Ovary (tissue), 10 donors: ENCODE measurements at places on chromosomes 3 and 15.

GRCh38 chr15:89335298-89336041 is 846 bp upstream of the POLG start:
- DNase-seq, result no peak

DNA sequence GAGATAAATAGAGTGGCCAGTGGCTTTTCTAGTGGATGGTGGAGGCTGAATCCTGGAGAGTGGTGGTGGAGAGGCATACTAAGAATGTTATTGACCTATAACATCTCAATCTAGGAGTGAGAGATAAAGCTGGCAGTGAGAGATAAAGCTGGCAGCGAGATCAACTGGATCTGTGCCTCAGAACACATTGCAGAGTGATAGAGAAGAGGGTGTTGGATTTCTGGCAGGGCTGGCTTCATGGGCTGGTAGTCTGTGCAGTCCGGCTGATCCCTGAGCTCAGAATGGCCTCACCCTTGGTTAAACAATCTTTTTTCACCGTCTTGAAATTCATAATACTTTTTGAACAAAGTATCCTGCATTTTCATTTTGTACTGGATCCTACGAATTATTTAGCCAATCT is 221.2 kb downstream of the NLGN1 start:
- DNase-seq, result no peak

- no peak for DNase-seq
Observed at GRCh38 chr15:59596640-59597039, 14.9 kb upstream of the GCNT3 start.

DNA sequence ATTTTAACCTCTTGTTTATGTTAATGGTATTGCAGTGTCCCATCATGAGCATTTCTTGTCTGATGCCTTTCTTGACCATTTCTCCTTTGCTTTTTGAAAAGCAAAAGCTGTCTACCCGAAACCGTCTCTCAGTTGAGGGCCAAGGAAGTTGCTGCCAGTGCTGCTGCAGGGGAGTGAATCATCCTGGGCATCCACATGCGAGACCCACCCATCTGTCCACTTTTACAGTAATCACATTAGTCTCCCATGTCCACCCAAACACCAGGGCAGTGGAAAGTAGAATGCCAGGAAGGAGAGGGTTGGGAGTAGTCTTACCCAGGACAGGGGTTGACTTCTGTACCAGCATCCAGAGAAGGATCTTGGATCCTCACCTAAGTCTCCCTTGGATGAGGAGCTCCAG is 48.6 kb upstream of the TEX264 start:
- no peak for DNase-seq

GRCh38 chr3:178964551-178964950 is 107.1 kb downstream of the ZMAT3 start:
- no peak for DNase-seq
